ENCODE measurements at places on chromosomes 6 and 20.

GRCh38 chr20:433300-433975, 25.3 kb downstream of the RBCK1 start:
- DNase-seq: no peak

DNA sequence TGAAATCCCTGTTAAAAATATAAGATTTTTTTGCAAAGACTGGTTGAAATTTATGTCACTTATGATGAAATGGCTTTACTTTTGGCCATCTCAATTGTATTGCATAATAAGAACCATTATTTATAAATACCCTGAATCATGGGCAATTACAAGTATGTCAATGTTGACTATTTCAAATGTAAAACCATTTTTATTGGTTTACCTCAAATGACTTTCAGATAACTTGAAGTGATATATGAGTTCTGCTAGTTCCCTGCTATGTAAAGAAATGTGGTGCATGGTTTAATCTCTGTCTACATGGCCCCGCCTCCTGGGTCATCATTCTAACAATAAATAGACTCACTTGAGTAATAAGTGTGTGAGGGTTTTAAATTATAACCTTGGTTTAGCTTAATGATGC, 275.6 kb upstream of the PREP start:
- no peak for DNase-seq

DNA sequence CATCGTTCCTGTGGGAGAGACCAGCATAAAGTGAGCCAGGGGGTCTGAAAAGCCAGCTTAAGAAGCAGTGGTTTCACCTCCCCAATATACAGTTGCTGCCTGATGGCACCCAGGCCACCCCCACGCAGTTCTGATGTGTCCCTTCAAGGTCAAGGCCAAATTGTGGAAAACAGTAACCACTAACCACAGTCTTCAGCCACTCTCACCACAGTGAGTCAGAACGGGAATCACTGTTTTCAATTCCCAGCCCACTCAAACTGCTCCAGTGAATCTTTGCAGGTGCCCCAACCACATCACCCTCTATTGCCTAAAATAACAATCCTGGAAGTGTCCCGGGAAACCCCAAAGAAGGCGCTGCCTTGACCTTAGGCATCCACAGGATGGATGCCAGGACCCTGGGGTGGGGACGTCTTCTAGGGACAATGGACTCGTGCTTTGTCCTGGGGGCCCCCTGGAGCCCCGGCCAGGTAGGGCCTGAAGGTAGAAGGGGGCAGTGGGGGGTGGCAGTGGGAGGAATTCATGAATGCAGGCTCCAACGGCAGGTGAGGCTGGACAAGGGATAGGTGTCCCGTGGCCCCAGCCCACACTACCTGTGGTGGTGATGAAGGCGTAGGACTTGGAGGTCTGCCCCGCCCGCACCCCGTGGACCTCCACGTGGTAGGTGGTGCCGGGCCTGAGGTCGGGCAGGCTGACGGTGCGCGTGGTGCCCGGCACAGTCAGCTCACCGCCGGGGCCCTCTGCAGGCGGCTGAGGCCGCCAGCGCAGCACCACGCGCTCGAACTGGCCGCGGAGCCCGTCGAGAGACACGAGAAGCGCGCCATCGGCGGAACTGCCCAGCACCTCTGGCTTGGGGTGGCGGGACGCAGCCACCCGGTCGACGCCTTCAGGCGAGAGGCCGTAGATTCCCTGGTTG, 22.2 kb downstream of the TNXB start:
- no peak for DNase-seq

DNA sequence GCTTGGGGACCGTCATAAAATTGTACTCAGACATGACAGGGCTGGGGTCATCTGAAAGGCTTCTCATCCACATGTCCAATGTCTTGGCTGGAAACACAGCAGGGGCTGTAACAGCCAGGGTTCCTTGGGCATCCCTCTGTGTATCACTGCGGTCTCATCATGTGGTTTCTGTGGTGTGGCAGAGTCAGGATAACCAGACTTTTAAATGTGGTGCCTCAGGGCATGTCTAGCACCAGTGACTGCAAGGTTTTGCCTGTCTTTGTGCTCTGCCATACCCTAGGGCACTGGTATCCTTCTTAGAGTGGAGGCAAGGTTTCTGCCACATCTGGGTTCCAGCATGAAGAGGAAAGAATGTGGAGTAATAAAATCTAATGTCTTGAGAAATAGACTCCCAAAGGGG, 124.2 kb downstream of the PLEKHG1 start:
- no peak for DNase-seq

- DNase-seq: no peak
Measured at GRCh38 chr6:130365166-130366106, at the start of gene TMEM200A. Gene TMEM200A (plus strand): TSS chr6:130366017. CDS start chr6:130440423, 74,406 bp downstream.

DNA sequence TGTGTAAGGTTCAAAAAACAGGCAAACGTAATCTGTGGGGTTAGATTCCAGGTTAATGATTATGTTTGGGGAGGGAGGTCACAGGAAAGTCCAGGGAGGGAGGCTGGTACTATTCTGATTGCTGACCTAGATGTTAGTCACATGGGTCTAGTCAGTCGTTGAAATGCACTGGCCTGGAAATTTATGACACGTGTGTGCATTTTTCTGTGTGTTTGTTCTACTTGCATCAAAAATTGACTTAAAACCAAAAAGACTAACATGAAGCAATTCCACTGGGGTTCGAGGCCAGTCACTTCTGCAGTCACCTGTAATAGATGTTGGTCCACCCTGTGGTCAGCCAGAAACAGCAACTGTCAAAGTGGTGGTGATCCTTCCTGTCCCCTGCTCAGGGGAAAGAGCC, 104.2 kb upstream of the MLN start:
- no peak for DNase-seq

GRCh38 chr6:157066781-157067491, 256.4 kb downstream of the TMEM242 start:
- no peak for DNase-seq

DNA sequence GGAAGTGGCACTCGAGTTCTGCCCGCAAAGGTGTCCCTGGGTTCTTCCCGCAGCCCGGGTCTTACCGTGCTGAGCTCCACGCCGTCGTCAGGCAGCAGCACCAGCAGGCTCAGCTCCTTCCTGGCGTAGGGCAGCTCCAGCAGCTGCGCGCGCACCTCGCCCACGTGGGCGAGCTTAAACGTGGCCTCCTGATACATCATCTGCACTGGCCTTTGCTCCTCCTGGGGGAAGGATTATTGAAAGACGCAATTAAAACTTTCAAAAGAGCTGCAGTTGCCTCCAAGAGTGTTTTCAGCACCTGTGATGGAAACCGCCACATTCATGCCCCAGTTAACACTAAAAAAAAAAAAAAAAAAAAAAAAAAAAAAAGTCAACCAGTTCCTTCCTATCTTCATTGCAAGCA, 11.3 kb downstream of the SERPINB9 start:
- DNase-seq: peak; percentile 52

- no peak for DNase-seq
Measured at GRCh38 chr6:7468382-7469081, 72.9 kb upstream of the DSP start.

- peak; percentile 32 for DNase-seq
Measured at GRCh38 chr6:56902641-56903464, 52.1 kb upstream of the BEND6 start.

DNA sequence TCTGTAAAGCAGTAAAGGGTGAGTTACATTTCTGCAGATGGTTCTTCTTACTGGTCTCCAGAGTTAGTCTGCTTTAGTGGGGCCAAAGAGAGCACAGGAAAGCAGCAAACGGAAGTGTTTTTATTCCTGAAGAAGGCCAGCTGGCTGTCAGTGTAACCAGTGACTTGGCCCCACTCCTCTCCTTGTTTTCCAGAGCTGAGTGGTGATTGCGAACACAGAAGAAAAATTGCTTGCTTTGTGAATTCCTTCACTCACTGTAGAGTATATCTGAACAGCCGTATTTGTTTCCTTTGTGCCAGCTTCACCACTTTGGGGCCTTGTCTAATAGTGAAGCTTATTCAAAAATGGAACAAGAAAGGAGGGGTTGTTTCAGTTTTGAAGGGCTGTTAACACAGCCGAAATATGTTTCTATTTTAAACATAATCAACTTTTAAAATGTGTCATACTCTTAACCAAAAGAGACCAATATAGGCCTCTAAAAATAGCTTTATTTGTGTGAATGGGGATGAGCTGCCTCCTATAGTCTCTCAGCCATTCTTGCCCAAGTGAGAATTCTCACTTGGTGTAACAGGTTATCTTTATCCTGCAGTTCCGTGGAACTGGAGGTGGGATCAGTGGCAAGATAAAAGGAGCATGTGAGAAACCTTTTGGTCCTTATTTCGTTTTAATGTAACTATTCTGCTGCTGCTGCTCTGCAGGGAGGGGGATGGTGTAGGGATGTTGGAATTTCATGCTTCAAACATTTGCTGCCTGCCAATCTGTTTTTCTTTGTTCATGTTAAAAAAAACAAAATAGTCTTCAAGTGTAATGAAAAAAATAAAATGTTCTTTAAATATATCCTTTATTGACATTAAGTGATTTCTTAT, 37.8 kb downstream of the ZC2HC1B start:
- DNase-seq: no peak

DNA sequence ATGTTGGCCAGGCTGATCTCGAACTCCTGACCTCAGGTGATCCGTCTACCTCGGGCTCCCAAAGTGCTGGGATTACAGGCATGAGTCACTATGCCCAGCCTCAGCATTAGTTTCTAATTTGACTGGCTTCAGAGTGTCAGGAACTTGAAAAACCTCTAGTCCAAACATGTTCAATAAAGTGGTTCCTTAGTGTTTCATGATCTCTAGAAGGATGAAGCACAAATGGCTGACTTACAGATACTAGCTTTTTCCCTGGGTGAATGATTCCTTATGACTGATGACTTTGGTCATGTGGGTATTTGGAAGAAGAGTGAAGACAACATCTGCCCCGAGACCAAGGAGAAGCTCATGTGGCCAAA, 16.4 kb downstream of the GLYATL3 start:
- no peak for DNase-seq

GRCh38 chr20:15047042-15047441, 709.6 kb upstream of the FLRT3 start:
- no peak for DNase-seq

DNA sequence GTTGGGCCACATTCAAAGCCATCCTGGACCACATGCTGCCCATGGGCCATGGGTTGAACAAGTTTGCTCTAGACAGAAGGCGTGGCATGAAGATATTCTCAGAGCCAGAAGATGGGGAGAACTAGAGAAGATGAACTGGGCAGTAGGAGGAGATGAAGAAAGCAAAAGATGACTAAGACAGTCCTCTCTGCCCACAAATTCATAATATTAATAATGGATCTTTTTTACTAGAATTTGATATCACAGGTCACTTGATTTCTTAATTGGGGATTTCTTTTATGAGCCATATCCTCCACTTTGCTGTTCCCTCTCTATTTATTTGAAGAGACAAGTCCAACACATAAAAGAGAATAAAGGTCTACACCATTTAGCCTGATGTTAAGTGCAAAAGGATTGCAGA, 25.5 kb upstream of the EDN1 start:
- DNase-seq: no peak

- no peak for DNase-seq
Measured at GRCh38 chr6:45185403-45186251, 142.5 kb upstream of the RUNX2 start.

GRCh38 chr6:134948691-134949090, 1.2 kb downstream of the ALDH8A1 start:
- no peak for DNase-seq

DNA sequence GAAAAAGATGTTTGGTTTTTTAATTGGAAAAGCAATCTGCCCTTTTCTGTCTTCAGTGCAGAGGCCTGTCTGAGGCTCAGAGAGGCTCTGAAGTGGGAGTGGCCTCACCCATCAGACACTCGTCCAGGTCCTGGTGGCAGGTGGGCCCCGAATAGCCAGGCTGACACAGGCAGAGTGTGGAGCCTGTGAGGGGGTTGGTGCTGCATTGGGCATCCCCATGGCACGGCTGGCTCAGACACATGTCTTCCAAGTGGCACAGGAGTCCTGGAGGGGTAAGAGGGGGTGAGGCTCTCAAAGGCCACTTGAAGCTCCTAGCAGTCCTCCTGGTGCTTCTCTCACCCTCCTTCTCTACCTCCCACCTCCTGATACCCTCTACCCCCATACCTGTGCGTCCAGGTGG, 3.8 kb downstream of the NOTCH4 start:
- no peak for DNase-seq

DNA sequence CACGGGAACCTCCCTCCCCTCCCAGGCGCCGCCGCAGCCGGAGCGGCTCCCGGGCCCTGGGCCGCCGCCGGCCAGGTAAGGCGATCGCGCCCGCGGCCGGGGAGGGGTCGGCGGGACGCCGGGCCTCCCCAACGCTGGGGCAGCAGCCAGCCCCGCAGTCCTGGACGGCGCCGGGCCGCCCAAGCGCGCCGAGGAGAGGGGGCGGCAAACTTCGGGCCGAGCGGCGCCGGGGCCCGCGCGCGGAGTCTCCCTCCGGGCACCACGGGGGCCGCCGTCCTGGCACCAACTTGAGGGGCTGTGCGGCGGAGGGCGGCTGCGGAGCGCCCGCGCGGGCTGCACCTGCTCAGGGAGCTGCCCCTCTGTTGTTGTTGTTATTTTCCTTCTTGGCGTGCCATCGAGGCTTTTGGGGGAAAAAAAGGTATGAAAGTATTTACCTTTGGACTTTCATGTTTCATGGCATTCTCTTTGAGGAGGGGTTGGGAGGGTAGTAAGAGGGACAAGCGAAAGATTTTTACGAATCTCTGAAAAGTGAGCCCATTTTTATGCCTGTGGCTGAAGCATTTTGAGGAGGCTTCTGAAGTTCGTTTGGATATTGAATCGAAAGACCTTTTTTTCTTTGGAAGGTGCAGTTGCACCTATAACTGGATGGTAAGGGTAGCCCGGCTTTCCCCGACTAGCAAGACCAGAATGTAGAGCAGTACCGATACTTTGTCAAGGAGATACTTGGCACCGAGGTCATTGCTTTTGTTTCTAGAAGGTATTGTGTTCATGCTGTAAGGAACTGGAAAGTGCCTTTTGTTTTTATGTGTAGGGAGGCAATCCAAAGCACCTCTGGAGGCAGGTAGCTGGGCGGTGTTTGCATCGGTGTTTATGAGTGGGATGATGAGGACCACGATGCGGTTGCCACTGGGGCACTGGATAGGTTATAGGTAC, at the start of gene RNF182:
TSS of gene RNF182 (plus strand) at position 4 of the 933 bp plus-strand sequence. CDS start 52,168 bp downstream, outside the sequence.
- DNase-seq: peak; percentile 12

DNA sequence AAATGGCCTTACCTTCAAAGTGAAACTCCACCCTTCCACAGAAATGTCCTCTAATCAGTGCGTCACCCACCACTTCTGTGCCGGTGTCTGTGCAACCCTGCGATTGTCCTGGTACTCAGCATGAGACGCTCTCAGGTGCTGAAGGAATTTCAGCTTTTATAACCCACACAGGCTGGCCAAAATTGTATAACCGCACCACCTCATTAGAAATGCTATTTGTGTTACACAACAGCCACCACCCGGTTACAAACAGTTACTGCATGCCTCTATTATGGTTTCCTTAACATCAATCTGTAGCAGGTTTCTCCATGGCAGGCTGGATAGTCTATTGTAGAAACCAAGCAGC, 51.5 kb downstream of the SLC23A2 start:
- DNase-seq: no peak

- DNase-seq: no peak
Measured at GRCh38 chr20:63017826-63018411, 11.2 kb upstream of the BHLHE23 start.

- DNase-seq: no peak
Measured at GRCh38 chr20:22630701-22631100, 46.3 kb upstream of the FOXA2 start.

- no peak for DNase-seq
Measured at GRCh38 chr6:6885521-6886170, 222.1 kb upstream of the RREB1 start.

Measured in DMS79 treated with DMSO at 0.1 percent for 48 hours (cell line).